ENCODE measurements at places on chromosomes 2 and 18. TPM values are rescaled to one million over a fixed set of nuclear protein-coding genes. Genes with fewer than 3 reads are reported as not detected.

GRCh38 chr18:69230204-69230603 is 170.5 kb upstream of the DOK6 start:
- DNase-seq: no peak

DNA sequence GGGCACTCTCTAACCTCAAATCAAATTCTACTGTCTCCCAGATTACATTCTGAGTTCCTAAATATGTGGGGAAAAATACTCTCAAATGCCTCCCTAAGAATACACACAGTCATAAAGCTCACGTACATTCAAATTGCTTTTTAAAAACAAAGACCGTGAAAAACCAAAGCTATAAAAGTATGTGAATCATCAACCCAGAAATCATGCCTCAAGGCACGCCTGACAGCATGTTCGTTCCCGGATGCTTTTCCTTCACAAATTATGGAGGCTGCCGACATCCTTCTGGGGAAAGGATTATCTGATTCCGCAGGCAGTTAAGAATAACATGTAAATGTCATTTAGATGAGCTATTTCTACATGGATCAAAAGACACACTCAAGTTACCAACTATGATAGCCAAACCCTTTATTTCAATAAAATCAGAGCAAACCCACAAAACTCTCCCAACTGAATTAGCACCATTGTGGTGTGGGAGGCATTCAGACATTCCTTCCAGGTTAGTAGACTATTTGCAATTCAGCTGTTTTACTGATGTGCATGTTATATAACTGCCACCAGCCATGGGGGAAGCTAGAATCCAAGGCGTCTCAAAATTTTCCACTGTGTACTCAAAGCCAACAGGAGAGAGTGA is 398.2 kb upstream of the TRIB2 start:
- no peak for DNase-seq

Gene PIEZO2
- total RNA-seq: 0.33 TPM

- DNase-seq: no peak
Measured at GRCh38 chr2:23900541-23901322, 26.2 kb downstream of the ATAD2B start.

DNA sequence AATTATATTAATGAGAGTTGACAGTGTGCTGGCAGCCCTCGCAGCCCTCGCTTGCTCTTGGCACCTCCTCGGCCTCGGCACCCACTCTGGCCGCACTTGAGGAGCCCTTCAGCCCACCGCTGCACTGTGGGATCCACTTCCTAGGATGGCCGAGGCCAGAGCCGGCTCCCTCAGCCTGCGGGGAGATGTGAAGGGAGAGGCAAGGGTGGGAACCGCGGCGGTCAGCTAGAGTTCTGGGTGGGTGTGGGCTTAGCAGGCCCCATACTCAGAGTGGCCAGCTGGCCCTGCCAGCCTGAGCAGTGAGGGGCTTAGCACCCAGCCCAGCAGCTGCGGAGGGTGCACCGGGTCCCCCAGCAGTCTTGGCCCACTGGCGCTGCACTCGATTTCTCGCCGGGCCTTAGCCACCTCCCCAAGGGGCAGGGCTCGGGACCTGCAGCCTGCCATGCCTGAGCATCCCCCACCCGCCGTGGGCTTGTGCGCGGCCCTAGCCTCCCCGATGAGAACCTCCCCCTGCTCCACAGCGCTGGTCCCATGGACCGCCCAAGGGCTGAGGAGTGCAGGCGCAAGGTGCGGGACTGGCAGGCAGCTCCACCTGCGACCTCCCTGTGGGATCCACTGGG is 68.2 kb upstream of the LRRTM4 start:
- no peak for DNase-seq

DNA sequence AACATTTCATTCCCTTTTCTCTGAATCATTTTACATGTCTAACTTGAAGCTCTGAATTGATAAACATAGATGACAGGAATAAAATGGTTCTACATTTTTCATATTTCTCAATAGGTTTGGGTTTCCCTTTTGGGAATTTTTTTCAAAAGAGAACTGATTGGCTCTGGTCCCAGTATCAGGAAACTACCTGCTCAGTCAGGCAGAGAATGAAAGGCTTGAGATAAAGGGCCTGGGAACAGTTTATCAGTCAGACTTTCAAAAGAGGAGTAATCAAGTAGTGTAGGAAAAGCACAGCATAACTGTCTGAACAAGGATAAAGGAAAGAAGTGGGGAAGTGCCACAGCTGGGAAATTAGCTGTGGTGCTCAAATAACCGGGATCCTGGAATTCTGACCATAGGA is 28.3 kb upstream of the CCL20 start:
- no peak for DNase-seq

Gene FLACC1
- total RNA-seq: 11.8 TPM

Gene DSC3
- total RNA-seq: not detected

GRCh38 chr2:162731917-162732804 is 106.4 kb downstream of the KCNH7 start:
- no peak for DNase-seq

Gene GPR75
- total RNA-seq: 0.82 TPM

Gene SATB2
- 1.1 TPM for total RNA-seq

DNA sequence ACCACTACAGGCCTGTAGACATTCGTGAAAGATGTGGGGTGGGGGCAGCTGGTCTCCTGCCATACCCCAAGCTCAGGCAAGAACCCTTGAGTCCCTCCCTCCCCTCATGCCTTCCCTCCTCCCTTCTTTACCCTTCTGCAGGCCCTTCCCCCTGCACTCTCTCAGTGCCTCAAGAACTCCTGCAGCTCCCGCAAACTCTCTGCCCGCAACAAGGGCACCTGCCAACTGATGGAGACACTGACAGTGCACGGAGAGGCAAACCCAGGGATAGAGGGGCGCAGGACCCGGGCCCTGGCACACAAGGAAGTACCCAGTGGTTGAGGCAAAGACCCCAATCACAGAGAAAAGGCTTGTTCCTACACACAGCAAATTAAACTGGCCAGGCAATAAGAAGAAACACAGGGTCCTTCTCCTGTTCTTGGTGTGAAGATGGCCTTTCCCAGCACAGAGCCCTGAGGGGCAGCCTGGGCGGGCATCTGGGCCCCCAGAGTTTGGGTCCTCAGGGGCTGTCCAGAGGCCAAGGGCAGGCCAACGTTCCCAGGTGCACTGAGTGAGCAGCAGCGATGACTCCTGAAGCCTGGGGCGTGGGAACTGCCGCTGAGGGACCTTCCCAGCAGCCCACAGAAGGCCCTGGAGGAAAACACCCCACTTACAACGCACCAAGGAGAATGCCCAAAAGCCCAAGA is 1.6 kb downstream of the TEKT4 start:
- peak; percentile 7 for DNase-seq

Gene XPO1
- total RNA-seq: 68.5 TPM

- no peak for DNase-seq
Measured at GRCh38 chr2:232577841-232578240, 27.4 kb downstream of the EIF4E2 start.

Gene GBX2
- not detected for total RNA-seq

Gene STK17B
- total RNA-seq: 4.9 TPM

DNA sequence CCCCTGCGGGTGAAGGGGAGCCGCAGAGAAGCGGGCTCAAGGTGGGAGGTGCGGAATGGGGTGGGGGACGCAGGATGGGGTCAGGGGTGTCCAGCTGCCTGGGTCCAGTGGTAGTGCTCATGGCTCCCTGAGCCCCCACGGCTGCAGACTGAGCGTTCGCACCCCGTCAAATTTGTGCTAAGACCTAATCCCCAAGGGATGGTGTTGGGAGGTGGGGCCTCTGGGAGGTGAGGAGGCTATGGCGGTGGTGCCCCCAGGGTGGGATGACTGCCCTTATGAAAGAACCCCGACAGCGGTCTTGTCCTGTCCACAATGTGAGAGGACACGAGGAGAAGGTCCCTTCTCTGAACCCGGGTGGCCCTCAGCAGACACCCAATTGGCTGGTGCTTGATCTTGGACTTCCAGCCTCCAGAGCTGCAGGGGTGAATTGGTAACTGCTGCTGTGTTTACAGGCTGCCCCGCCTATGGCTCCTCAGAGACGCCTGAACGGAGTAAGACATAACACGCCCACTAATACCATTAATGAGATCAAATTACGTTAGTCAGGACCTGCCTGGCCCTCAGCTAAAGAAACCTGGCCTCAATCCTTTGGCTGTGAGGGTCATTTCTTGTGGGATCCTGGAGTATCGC is 42.6 kb downstream of the PXDN start:
- no peak for DNase-seq

- DNase-seq: no peak
Measured at GRCh38 chr2:15127876-15128275, 433.3 kb downstream of the NBAS start.

DNA sequence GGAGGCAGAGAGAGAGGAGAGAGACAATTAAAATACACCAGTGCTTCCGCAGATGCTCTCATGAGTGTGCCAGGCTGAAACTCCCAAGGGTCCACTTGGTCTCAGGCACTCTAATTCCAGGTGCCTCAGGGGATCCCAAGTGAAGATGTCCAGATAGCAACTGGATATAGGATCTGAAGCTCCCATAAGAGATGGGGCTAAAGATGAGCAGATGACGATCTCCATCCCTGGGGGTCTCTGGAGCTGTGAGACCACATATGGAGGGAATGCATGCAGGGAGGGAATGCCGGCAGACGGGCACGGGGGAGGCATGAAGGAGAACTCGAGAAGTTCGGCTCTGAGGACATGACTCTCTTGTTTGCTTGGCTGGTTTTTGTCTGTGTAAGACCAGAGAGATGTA is 223.7 kb upstream of the RAB6C start:
- no peak for DNase-seq

Gene EFEMP1
- total RNA-seq: 72.3 TPM

GRCh38 chr2:238947920-238948710 is 100.2 kb downstream of the TWIST2 start:
- peak; percentile 62 for DNase-seq

Gene DSG4
- total RNA-seq: not detected

Gene PLGLB1
- total RNA-seq: 2.4 TPM

DNA sequence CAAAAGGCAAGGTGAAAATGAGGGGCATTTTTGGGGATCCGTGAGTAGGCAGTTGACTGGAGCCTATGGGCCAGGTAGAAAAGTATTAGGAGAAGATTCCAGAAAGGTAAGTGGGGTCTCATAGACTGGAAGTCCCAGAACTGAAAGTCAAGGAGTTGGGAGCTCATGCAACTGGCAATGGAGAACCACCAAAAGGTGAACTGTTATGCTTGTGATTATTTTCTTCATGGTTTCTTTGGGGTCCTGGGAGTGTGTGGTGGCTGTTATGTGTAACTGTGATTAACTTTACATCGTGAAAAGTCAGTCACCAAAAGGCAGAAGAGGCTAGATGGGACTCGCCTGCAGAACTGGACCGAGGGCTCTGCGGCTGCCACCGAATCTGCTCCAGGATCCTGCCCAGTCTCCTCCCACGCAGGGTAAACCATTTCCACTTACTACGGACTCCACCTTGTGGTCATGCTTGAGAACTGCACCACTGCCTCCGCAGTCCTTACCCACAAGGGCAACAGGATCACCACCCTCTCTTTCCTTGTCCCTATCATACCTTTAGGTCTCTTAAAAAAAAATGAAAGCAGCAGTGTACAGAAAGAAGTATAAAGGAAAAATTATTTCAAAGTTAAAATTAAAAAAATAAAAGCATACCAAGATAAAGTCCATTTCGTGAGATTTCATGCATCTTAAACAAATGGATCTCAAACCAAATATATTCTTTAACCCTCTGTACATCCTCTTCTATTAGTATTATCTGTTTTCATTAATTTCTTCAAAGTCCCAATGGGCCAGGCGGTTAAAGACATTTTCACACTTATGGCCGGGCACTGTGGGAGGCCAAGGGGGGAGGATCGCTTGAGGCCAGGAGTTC is 15.6 kb upstream of the CEP68 start:
- peak; percentile 82 for DNase-seq

Gene IL1RN
- 0.33 TPM for total RNA-seq

DNA sequence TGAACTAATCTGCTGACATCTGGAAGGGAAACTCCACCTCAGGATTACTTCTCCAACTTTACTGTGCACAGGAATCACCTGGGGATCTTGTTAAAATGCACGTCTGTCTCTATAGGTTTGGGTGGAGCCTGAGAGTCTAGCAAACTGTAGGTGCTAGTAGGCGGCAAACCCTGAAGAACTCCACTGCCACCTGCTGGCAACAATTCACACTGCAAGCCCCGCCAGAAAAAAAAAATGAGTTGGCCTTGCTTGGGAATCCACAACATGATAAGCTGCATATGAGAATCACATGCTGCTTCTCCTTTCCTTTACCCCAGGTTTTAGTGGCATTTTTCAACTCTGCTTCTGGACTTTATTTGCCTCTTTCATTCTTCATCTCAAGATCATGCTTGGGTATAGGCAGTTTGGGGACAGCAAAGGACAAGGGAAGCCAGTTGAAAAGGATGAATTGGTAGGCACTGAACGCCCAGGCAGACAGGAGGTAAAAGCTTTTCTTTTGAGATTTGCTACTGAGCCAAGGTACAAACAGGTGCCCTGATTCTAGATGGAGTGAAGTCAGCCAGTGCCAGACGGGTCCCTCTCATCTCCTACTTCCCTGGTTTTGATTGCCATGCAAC is 88.8 kb downstream of the VIT start:
- peak; percentile 27 for DNase-seq

DNA sequence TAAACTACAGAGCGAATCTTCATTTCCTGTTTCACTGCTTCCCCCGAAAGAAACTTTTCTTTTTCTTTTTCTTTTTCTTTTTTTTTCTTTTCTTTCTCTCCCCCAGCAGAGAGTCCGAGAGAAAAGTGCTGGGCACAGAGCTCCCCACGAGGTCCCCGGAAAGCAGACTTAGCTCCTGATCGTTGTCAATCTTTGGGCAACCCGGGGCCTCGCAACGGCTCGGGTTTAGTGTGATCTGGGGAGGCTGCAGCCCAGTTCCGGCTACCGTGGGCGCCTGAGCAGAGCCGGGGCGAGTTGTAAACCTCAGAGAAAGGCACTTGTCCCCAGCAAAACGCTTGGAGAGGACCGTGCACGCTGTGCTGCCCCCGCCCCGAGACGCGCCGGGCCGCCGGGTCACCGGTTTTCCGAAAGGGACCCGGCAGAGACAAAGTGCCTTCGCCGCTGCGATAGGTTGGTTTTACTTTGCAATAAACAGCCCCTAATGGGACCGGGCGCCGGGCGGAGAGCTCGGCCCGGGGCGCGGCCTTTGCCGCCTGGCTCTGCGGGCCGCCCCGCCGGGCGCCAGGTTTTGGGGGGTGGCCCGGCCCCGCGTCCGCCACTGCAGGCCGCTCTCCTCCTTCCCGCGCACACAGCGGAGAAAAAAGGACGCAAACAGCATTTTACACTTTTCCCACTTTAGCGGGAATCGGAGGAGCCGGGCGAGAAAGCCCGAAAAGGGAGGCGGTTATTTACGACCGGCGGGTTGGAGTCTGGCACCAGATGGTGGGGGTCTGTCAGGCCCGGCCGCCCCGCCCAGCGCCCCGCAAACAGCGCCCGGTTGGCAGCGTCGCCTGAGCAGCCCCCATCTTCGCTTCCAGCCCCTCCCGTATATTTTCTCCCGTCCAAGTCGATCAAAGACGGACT is 136.0 kb downstream of the INSIG2 start:
- peak; percentile 12 for DNase-seq

- DNase-seq: no peak
Measured at GRCh38 chr2:135812907-135813511, 24.0 kb downstream of the LCT start.

- no peak for DNase-seq
Measured at GRCh38 chr2:150491943-150492342, 4.5 kb upstream of the RND3 start.
